ENCODE measurements at places on chromosomes 7 and 10.

DNA sequence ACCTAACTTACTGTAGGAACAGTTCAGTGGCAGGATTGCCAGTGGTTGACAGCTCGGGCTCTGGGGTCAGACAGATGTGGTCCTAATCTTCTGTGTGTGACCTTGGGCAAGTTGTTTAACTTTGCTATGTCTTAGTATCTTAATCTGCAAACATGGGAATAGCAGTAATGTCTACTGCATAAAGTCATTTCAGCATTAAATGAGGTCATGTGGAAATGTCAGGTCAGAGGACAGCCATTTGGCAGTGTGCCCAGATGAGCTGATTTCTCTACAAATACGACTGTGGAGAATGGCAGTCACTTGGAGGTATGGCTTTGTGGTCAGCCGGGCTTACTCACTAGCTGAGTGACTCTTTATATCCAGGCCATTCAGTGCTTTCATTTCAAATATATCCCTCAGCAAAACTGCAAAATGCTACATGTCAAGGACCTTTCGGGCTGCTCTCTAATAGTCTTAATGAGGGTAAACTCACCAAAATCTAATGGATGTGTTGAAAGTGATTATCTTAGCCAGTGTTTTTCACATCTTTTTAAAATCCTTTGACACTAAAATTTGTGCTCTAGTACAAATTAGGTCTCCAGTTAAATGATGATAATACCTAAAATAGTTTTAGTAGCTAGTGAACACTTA is 171.4 kb downstream of the ST7 start:
- DNase-seq, result peak; percentile 92

DNA sequence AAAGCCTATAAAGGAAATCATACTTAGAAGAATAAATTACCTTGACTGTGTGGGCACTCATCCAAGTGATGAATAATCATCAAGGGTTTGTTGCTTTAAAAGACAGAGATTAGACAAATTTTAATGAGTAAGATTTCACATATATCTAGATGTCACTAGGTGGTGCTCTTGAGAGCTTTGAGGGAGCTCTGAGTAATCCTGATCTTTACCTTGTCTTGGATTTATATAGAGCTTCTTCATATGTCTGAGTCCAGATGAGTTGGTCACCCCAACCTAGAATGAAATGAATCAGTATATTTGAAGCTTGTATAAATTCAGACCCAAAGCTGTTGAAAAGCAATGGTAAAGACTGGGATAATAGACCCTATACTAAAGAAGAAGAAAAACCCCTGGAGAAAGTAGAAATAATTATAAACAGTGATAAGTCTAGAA is 3.7 kb downstream of the AGR2 start:
- DNase-seq, result no peak

- DNase-seq, result no peak
Observed at GRCh38 chr7:158948376-158948775, 92.0 kb downstream of the DYNC2I1 start.

GRCh38 chr7:55548295-55548731 is 24.0 kb downstream of the VOPP1 start:
- no peak for DNase-seq

DNA sequence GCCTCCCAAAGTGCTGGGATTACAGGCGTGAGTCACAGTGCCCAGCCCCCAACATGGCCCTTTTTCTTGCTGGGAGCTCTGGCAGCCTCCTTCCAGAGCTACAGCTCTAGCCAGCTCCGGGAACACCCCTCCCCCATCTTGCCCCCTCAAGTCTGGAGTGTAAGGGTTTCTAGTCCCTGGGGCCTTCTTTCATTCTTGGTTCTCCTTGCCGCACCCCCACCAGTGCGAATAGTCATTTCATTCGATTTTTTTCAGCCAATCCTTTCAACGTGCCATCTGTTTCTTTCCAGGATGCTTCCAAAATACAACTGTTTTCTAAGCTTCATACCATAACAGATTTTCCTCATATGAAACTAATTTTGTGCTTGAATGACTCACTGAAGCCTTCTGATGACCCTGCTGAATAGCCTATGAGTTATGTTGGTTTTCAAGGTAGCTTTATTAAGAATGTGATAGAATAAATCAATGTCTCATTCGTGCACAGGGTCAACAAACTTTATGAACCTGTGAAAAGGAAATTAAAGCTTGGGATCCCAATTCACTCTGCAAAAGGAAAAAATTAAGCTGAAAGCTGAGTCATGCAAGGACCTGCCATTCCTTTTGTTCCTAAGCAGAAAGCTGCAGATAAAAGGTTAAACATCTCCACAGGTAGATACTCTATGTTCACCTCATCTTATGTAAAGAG is 38.6 kb downstream of the CDC14C start:
- no peak for DNase-seq

- no peak for DNase-seq
Observed at GRCh38 chr7:4054158-4054557, 627.9 kb upstream of the FOXK1 start.

GRCh38 chr10:79102498-79102874 is 33.7 kb downstream of the ZMIZ1 start:
- no peak for DNase-seq

DNA sequence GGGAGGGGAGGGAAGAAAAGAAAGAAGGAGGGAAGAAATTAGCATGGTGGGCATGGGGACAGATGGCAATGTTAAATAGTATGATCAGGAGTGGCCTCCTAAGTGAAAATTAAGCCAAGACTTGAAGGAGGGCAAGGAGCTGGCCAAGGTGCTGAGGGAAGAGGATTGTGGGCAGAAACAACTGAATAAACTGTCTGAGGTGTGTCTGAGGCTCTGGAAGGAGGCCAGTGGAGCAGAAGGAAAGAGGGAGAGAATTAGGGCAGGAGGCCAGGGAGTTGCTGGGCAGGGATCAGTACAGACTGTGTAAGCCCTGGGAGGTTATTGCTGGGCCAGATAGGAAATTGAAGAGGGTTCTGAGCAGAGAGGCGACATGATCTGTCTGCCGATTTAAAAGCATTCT is 40.6 kb upstream of the VKORC1L1 start:
- no peak for DNase-seq

DNA sequence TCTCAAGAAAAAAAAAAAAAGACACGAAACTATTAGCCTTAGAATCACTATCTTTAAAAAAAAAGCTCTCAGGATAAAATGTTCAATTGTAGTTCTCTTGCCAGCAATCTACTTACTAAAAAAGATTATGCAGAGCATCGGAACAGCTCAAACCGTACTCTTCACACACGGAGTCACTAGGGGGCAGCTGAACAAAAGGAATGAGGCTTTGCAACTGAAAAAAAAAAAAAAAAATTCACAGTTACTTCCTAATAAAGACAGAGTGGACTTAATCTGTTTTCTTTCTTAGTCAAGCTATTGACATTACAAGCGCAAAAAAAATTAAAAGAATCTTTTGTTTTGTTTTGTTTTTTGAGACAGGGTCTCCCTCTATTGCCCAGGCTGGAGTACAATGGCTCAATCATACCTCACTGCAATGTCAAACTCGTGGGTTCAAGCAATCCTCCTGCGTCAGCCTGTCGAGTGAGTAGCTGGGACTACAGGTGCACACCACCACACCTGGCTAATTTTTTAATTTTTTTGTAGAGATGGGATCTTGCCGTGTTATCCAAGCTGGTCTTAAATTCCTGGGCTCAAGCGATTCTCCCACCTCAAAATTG is 11.5 kb downstream of the PMS2 start:
- DNase-seq, result peak; percentile 45

- no peak for DNase-seq
Observed at GRCh38 chr7:16739863-16740622, 13.5 kb upstream of the TSPAN13 start.
